Stimulated activated CD4-positive, alpha-beta T cell treated with anti-CD3 and anti-CD28 coated beads, TNF-alpha, amount 100 ng/mL, for 1 hour (primary cell): ENCODE measurements at places on chromosomes 5 and 9.

DNA sequence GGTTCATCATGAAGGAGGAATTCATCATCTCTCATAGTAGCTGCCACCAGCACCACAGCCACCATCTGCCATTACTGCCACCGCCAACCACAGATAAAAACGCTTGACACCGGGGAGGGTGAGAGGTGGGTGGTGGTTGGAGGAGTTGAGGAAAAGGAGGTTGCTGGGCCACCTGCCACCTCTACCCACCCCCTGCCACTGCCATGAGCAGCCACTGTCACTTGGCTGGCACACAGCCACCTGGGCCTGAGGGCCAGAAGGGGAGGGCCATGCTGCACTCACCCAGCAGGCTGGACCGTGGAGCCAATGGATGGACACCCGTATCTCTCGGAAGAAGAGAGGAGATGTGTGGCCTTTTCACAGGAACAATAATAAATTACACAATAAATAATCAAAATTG is 31.3 kb upstream of the SLC36A2 start:
- no peak for DNase-seq

- no peak for DNase-seq
Measured at GRCh38 chr9:94300470-94301301, 27.8 kb downstream of the NUTM2F start.

DNA sequence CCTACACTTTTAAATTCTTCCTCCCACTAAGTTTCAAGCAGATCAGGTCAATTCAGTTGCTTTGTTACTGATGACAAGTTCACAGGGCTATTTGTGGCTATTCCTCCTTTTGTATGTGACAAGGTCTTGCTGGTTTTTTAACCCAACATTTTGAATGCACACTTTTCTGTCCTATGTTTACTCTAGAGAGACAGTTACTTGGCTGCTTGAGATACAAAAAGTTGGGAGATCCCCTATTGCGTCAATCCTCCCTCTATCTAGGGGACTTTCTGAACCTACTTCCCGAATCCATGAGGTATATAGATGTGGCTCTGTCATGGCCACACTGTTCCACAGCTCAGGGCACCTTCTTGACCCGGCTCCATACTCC is 386.7 kb downstream of the NTRK2 start:
- no peak for DNase-seq

DNA sequence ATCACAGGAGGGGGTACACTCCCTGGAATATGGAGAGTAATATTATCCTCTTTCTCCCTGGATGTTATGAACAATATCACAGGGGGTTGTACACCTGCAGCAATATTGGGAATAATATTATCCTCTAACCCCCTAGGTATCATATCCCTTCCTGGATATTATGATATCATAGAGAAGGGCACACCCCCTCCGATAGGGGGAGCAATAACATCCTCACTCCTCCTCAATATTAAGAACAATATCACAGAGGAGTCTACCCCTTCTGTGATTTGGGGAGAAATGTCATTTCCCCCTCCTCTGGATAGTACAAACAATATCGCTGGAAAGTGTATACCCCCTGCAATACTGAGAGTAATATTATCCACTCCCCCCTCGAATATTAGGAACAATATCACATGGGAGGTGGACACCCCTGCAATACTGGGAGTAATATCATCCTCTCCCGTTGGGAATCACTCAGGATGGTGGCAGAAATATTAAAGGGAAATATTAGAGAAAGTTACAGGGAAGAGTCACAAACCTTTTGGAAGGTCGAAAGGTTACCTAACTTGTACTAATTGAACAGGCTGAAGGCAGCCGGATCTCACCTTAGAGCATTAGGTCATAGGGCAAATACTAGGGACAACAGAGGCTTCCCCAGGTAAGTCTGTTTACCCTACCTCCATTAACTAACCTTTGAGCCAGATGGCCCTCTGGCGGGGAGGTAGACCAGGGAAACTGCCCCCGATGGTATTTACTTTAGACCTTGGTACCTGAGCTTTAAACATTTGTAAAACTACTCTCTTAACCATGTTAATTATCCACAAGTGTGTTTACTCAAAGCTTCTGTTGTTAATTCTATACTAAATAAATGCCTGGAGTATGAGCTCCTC is 57.5 kb upstream of the FREM1 start:
- no peak for DNase-seq

- DNase-seq, result no peak
Measured at GRCh38 chr9:109579191-109579948, 81.3 kb upstream of the PTPN3 start.

DNA sequence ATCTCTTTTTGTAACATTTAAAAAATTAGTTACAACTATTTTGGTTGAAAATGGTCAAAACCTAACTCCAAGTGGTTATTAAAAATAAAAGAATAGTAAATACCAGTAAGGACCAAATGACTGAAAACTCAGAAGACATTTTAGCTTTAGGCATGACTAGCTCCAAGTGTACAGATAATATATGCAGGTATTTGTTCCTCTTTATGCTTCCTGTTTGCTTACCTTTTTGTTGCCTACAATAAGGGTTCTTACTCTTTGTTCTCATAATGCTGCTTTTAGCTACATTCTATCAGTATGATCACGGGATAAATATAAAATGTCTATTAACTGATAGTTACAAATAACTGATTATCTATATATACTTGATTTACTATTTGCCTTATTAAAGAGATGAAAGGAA is 259.6 kb downstream of the CDH12 start:
- no peak for DNase-seq

DNA sequence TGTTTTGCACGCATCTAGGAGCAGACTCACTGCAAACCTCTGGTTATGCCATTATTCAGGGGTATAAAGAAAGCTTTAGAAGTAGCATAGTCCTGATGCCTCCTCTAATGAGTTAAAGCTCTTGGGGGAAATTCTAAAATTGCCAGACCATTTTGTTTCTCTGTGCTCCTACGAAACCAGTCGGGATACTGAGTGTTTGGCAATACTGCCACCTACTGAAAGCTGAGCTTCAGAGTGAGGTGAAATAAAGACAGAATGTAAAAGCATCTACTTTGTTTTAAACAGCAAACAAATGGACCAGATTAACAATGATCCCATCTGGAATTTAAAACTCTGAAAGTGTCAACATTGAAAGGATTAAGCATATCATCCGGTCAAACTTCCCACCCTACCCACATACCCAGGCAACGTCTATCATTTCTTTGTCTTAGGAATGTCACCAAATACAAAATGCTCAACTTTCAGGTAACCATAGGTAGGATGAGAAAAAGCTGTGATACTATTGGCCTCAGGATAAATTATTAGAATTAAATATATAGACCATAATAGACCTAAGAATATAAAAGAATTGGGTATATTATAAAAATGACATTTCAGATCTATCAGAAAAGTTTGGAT is 77.8 kb upstream of the SHISAL2B start:
- no peak for DNase-seq

GRCh38 chr9:131714161-131714646 is 25.7 kb downstream of the RAPGEF1 start:
- DNase-seq, result no peak

GRCh38 chr5:38782180-38782835 is 63.5 kb upstream of the OSMR start:
- DNase-seq, result no peak

DNA sequence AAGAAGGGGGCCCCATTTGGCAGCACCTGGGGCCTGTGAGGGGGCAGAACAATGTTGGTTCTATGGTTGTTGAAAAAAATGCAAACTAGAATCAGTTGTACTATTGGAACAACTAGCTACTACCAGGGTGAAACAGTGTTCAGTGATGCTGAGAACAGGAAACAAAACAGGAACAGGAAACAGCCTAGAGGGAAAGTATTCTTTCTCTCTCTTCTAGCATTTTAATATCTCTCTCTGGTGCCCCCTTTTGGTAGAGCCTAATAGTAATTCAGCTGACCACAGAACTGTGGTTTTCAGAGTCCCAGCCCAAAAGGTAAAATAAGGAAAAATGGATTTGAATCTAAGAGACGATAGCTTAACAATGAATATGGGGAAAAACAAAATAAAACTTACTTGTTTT is 138.0 kb upstream of the KCNN2 start:
- no peak for DNase-seq

DNA sequence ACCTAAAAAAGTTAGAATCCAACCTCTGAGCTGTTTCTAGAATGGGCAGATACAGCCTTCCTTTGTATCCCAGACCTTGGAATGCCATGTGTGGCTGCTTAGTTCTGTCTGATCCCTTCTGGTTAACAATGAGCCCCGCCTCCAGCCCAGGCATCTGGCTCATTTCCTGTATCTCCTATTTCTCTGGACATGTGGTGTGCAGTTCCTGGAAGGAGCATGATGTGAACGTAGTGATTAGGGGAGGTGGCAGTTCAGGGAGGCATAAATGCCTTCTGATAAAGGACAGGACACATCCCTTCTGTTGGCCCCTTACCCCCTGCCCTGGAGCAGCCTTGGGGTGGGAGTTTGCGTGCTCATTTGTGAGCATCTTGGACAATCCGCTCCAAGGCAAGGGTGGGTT is 243.0 kb downstream of the ZSWIM6 start:
- DNase-seq, result no peak

DNA sequence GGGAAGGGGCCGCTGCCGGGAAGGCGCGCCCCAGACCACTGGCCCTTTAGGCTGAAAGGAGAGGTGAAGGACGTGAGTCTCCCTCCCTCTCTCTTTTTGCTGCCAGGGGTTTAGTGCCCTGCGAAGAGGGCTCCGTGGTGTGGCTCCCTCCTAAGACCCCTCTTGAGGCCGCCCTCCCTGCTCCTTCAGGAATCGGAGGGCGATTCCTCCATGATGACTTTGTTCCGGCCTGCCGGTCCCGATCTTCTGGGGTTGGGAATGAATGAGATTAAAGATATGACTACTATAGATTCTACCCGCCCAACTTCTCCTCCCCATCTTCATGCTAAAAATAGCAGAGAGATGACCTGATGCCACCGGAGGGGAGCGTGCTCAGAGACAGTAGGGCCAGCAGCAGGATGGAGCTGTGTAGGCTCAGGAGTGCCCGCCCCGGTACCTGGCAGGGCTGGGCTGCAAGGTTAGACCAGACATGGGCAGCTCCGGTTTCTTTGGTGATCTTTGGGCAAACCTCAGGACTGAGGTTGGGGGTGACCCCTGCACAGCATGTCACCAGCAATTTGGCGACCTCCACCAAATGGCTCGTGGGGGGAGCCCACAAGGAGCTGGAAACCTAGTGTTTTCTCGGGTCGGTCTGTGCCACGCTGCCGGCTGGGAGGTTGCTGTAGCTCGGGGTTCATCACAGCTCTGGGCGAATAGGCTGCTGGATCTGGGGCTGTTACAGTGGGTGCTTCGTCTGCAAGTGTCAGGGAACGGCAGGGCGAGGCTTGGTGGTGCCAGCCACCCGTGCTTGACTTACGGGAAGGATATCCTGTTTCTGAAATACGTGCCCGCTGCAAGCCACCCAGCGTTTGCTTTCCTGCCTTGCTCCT is 1.7 kb downstream of the OLFM1 start:
- DNase-seq, result no peak

GRCh38 chr5:16957304-16958196 is 21.5 kb upstream of the MYO10 start:
- no peak for DNase-seq

GRCh38 chr9:74642376-74642775 is 145.2 kb downstream of the RORB start:
- no peak for DNase-seq

DNA sequence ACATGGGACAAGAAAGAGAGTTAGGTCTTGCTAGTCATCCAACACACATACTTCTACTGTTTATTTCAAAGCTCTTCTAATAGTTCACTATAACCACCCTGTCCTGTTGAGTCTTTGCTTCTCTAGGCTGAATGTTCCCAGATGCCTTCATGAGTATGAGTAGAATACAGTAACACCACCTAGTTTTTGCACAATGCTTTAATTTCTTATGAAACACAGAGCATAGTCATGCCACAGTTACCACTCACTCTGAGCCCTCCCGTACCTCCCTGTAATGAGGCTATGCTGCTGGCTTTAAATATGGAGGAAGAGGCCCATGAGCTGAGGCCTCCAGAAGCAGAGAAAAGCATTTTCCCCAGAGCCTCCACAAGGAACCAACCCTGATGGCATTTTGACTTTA is 75.0 kb upstream of the SLC1A3 start:
- DNase-seq, result no peak

- no peak for DNase-seq
Measured at GRCh38 chr5:3194271-3194670, 401.4 kb upstream of the IRX1 start.

DNA sequence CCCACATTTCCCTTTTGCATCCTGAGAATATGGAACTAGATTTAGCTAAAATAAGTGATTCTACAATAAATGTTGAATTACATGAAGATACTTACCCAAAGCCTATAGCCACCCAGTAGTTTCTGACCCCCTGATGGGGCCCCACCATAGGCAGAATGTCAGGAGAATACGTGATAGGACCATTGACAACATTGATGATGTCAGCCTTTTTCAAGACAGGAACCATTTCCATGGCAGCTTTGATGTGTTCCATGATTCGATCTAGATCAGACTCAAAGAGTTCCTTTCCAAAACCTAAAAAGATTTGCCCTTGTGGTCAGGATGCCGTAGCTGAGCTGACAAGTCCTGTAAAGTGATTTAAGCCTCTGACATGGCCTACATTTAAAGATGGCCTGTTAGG is 27.3 kb downstream of the DMGDH start:
- DNase-seq, result no peak

- peak; percentile 54 for DNase-seq
Measured at GRCh38 chr9:127927201-127927987, 3.2 kb downstream of the PIP5KL1 start.

- DNase-seq, result no peak
Measured at GRCh38 chr5:180304016-180304292, 12.1 kb upstream of the MAPK9 start.

DNA sequence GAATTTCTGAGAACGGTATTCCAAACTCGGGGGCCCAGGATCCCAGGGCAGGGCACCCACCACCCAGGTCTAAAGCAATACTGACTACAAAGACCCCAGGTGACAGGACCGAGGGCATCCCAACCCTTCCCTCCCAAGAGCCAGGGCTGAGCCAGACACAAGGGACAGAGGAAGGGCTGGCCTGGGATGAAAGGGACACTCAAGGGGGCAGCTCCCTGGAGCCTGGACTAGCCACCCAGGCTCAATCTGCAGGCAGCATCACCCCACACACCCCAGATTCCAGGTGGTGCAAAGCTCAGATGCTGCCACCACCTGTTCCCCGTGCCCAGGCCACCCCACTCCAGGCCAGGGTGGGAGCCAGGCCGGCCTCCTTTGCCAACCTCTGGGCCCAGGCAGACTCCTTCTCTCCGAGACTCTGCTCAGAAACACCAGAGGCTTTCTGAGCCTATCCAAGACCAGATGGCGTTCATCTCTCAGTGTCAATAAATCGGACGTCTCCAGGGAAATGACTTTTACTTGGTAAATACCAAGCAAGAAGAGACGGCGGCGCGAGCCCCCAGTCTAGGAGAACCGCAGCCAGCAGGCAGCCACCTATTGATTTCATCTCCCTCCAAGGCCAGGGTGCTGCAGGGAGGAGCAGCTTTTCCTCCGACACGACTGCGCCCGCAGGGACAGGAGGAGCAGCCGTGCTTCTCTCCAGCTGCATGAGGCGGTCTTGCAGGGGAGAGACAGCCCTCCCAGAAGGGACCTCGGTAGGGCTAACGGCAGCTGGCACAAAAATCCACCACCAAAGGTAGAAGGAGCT is 94.1 kb upstream of the ADAMTS2 start:
- DNase-seq, result no peak

- no peak for DNase-seq
Measured at GRCh38 chr5:104177651-104178050, 615.1 kb upstream of the NUDT12 start.
